ENCODE measurements at places on chromosomes 16 and 17.

GRCh38 chr16:52727441-52727840, 180.5 kb upstream of the TOX3 start:
- no peak for DNase-seq

GRCh38 chr16:67461600-67462278, 19.2 kb downstream of the ATP6V0D1 start:
- no peak for DNase-seq

DNA sequence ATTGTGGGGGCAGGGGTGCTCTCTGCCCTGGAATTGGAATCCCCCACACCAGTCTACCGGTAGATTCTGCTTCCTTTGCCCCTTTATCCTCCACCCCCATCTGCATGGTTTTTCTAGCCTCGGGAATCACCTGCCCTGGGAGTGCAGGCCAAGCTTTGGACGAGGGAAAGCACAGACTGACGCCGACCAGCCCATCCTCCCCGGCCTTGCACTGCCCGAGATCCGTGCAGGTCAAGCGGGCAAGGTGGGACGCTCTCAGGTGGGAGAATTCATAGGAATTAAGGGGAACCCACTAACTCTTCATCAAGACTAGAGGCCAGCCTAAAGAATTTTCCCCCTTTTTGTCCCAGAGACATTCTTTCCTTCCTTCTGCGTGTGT, 9.9 kb upstream of the HOXB13 start:
- DNase-seq = no peak

DNA sequence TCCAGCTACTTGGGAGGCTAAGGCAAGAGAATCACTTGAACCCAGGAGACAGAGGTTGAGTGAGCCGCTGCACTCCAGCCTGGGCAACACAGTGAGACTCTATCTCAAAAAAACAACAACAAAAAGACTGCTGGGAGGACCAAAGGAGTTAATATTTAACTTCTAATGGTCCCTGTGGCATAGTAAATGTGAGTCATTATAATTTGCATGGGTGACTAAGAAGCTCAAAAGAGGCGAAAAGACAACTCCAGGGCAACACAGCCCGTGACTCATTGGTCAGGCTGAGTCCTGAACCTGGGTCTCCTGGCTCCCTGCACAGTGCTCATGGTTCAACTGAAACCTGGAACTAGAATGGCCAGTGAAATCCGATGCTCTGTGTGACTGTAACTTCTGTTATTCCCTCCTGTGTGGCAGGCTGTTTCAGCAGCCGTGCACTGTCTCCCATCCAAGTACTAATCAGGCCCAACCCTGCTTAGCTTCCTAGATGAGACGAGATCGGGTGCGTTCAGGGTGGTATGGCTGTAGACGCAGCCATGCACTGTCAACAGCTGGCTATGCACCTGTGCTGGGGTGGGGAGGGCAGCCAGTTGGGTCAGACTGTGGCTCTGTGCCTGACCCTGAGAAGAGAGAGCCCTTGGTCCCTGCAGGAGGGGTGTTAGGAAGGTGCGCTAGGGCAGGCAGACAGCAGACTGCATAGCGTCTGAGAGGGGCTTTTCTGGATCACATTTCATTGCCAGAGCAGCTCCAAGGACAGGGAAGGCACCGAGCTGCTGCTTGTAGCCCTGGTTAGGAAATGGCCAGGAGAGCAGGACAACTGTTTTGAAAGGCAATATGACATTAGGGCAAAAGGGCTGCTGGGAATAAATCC, 14.5 kb upstream of the GPRC5C start:
- no peak for DNase-seq

DNA sequence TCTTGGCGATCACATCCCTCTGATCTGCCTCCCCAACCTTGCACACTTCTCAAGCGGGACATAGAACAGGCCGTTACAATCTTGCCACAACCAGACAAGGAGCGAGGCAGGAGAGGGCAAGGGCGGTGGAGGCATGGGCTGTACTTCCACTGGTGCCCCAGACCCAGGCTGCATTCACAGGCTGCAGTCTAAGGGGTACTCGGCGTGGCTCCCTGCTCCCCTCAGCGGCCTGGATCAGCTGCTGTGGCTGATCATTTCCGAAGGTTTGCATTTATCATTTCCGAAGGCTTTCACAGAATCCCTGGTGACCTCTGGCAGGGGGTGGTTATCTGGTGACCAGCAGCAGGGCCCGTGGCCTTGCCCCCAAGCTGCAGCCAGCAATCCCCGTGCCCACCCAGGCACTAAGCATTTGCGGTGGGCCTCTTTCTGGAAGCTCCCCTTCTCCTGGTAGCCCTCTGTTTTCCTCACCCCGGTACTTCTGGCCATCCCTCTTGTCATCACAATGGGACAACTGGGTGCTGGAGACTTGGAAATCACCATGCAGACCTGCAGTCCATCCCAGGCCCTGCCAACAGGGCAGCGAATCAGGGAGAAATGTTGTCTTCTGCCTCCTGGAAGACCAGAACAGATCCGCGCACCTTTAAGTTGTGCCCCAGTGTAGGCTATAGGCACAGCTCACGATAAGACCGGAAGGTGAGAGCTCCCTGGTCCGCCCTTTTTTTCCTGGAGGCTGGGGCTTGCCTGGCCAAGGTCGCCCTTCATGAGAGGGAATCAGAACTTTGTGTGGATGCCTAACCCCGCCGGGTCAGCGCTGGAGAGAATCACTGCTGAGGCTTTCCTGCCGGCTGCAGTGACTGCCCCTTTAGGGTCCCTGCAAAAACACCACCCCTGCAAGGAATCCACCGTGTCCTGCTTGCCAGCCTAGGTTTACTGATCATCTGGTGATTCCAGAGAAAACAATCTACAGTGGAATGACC, 1739.1 kb downstream of the TP53TG3F start:
- no peak for DNase-seq

GRCh38 chr16:54934481-54935265, 4.0 kb downstream of the IRX5 start:
- no peak for DNase-seq

GRCh38 chr17:45386178-45386577, 46.5 kb downstream of the ARHGAP27 start:
- DNase-seq = no peak

DNA sequence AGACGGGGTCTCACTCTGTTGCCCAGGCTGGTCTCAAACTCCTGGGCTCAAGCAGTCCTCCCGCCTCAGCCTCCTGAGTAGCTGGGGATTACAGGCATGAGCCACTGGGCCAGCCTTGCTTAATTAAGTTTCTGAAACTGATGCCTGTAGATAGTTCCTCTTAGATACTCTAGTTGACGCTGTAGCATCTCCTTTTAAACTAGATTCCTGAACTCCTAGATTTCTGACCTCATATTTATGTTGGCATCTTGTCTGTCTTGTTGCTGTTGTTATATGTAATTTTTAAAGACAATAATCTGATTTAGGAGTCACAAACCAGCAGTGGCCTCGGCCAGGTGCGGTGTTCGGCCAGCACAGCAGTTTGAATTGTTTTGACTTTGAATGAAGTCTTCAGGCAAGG, 37.5 kb downstream of the DHRS7B start:
- DNase-seq = no peak

DNA sequence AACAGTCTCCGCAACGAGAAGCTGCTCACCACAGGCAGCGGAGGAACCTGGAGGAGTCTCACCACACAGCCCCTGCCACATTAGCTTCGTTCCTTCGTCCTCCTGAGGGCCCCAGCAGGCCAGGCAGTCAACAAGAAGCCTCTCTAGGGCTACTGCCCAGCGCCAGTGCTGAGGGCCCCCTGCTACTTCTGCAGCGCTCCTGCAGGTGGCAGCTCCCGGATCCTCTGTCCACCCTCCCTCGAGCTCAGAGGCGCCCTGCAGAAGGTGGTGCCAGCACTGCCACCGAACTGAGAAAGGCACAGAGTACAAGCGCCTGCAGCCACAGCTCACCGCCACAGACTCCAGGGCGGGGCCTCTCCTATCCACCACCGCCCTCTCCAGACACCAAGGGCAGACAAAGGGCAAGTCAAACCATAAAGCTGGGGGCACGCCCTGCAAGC, 27.3 kb downstream of the KDM8 start:
- no peak for DNase-seq

- no peak for DNase-seq
These were observed 37.9 kb downstream of the NUP88 start for GRCh38 chr17:5381542-5381941.

DNA sequence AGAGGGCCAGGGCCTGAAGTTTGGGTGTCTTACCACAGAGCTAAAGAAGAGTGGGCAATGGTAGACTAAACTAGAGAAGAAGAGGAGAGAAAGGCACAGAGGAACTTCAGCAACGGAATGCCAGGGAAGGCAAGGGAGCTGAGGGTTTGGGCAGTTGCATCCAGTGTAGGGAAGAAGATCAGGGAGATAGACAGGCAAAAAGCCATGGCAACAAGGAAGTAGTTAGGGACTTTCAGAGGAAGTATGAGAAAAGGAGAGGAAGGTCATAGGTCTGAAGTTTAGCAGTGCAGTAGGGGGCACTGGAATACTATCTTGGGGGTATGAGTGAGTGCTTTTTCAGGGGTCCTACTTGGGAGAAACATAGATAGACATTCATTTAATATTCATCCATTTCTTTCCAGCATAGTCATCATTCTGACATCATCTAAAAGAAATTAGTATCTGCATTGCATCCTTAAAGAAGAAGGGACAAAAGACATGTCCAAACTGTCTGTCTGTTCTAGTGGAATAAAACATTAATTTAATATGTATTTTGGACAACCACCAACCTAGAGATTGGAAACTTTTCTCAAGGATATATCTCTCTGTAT, 2.2 kb upstream of the NF1 start:
- no peak for DNase-seq

- DNase-seq = no peak
These were observed 60.4 kb upstream of the MMP2 start for GRCh38 chr16:55418586-55418985.

GRCh38 chr16:77057161-77057774, 133.7 kb upstream of the MON1B start:
- no peak for DNase-seq

GRCh38 chr17:79027925-79028491, 4.0 kb downstream of the C1QTNF1 start:
- DNase-seq = no peak

GRCh38 chr16:11151156-11151884, 104.7 kb downstream of the SOCS1 start:
- DNase-seq = peak; percentile 5

GRCh38 chr16:66662445-66663194, 33.9 kb downstream of the CMTM4 start:
- no peak for DNase-seq

DNA sequence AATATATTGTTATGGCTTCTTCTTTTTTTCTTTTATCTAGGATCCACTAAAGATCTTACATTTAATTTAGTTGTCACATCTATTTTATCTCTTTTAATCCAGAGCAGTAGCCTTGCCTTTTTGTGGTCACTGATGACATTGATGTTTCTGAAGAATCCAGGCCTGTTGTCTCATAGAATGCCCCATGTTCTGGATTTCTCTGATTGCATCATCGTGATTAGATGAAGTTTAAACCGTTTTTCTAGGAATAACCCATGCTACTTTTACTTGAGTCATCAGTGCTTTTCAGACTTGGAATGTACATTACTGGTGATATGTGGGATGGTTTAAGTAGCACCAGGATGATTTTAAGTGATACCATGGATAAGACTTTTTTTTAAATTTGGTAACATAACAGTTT, 106.4 kb upstream of the CES5A start:
- no peak for DNase-seq

GRCh38 chr17:41917192-41917591, 1.6 kb downstream of the ACLY start:
- DNase-seq = no peak

- DNase-seq = no peak
These were observed 7.3 kb upstream of the RCVRN start for GRCh38 chr17:9912121-9913099.

GRCh38 chr17:72730077-72730476, 362.4 kb downstream of the SLC39A11 start:
- no peak for DNase-seq

GRCh38 chr17:82356845-82357355, 2.1 kb upstream of the TEX19 start:
- DNase-seq = no peak

- no peak for DNase-seq
These were observed 211.2 kb downstream of the IRF8 start for GRCh38 chr16:86110134-86110533.

DNA sequence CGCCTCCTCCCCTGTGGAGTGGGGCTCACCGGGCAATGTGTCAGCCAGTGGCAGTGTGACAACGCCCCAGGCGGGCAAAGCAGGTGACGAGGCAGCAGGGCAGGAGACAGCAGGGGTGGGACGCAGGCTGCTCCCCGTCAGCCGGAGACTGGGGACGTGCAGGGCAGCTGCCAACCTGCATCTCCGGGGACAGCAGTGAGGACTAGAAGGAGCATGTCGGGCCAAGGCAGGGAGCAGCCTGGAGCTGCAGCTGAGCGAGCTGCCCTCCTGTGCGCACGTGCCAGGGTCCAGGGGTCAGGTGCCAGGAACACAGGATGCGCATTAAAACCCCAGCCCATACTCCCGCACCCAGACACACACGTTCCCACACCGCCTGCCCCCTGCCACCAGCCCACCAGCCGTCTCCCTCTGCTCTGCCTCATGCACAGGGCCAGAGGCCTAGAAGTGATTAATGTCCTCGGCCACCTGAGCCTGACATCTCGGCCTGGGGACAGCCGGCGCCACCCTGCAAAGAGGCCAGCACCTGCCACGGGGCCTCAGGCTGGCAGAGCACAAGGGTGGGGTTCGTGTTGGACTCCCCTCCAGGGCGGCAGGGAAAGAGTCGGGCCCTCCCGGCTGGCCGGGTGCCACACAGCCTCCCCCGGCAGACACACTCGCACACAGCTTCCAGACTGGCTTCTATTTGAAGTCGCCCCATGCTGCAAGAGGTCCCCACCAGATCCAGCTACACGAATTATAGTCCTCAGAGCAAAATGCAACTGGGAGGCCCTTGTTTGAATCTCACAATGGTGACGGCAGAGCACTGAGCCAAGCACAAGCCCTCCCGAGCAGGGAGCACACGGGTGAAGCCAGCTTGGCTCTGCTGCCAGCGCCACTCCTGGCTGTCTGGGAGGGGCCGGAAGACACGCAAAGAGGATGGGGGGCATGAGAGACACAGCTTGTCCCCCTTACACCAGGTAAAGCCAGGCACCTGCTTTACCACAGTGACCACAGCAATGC, 90.4 kb downstream of the RBFOX3 start:
- DNase-seq = no peak
